Left ventricle myocardium superior (tissue), 1 donor: ENCODE measurements at places on chromosomes 11 and 22. TPM values are rescaled to one million over a fixed set of nuclear protein-coding genes. Genes with fewer than 3 reads are reported as not detected.

CDC42EP2 gene
- total RNA-seq: 13.0 TPM

SULT4A1 gene
- total RNA-seq: 0.45 TPM

DNA sequence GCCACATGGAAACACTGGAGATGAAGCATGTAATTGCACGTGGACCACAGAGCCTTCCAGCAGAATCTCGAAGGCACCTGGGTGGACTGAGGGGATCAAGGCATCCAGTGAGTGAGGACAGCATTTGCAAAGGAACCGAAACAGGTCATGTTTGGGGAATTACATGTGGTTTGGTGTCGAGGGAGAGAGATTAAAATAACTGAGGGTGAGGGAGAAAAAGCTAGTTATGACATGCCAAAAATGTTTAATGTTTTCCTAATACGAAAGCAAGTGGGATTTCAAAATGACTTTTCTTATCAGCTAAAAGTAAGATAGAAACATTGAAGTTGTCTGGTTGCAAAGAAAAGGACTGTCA is 157.1 kb downstream of the BLID start:
- no peak for DNase-seq

SMCO4 gene
- 50.7 TPM for total RNA-seq

DNA sequence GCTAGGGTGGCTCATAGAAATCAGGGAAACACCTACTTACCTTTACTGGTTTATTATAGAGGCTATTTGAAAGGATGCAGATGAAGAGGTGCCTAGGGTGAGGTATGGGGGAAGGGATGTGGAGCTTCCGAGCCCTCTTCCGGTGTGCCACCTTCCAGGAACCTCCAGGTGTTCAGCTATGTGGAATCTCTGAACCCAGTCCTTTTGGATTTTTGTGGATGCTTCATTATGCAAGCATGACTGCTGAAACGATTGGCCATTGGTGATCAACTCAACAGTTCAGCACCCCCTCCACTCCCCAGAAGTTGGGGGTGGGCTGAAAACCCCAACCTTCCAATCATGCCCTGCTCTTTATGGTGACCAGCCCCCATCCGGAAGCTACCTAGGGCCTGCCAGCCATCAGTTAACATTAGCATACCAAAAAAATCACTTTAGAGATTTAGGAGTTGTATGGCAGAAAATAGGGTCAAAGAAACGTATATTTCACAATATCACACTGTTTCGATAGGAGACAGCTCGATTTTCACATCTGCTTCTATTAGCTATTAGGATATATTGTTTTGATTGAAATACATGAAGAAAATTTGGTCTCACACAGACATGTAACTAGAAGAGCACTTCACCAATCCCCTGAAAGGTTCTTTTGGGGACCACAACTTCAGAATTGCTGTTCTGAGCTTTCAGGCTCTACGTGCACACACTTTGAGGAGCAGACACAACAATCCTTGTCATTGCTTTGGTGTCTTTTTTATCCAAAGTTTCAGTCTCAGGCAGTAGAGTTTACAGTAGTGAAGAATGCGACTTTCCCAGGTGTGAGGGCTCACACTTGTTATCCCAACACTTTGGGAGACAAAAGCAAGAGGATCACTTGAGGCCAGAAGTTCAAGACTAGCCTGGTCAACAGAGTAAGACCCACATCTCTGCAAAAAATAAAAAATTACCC is 3.3 kb upstream of the POLR2G start:
- no peak for DNase-seq

- DNase-seq: no peak
Observed at GRCh38 chr22:37684803-37685615, 1.1 kb upstream of the NOL12 start.
